ENCODE measurements at places on chromosomes 1 and 21.

GRCh38 chr1:222079566-222079965 lies 337.7 kb upstream of the DUSP10 start:
- no peak for DNase-seq

DNA sequence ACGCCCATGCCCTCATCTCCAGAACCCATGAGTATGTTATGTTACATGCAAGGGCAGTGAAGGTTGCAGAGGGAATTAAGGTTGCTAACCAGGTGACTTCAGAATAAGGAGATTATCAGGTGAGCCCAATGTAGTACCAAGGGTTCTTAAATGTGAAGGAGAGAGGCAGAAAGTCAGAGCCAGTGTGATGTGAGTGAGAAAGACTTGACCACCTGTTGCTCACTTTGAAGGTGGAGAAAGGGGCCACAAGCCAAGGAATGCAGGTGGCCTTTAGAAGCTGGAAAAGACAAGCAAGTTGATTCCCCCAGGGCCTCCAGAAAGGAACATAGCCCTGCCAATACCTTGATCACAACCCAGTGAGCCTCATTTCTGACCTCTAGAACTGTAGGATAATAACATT lies 84.7 kb upstream of the CLDN14 start:
- no peak for DNase-seq

GRCh38 chr1:181803421-181803820 lies 258.1 kb downstream of the ZNF648 start:
- DNase-seq, result no peak

DNA sequence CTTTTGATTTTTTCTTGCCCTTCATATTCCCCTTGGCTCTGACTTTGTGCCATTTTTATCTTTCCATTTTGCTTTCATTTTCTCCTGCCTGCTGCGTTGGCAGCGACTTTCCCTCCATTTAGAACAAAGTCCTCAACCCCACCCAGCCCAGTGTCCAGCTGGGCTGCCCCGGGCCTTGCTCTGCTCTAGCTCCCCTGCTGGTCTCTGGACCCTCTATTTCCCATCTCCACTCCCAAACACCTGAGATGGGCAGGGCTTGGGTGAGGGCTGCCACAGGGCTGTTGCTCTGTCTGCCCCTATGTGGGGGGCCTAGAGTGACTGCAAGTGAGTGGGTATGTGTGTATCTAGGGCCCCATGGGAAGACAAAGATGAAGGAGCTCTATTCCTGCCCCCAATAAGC lies 7.3 kb upstream of the ADAM15 start:
- DNase-seq, result no peak

GRCh38 chr1:177729646-177730045 lies 240.2 kb downstream of the SEC16B start:
- no peak for DNase-seq

GRCh38 chr1:239805851-239806772 lies 285.6 kb upstream of the FMN2 start:
- no peak for DNase-seq

DNA sequence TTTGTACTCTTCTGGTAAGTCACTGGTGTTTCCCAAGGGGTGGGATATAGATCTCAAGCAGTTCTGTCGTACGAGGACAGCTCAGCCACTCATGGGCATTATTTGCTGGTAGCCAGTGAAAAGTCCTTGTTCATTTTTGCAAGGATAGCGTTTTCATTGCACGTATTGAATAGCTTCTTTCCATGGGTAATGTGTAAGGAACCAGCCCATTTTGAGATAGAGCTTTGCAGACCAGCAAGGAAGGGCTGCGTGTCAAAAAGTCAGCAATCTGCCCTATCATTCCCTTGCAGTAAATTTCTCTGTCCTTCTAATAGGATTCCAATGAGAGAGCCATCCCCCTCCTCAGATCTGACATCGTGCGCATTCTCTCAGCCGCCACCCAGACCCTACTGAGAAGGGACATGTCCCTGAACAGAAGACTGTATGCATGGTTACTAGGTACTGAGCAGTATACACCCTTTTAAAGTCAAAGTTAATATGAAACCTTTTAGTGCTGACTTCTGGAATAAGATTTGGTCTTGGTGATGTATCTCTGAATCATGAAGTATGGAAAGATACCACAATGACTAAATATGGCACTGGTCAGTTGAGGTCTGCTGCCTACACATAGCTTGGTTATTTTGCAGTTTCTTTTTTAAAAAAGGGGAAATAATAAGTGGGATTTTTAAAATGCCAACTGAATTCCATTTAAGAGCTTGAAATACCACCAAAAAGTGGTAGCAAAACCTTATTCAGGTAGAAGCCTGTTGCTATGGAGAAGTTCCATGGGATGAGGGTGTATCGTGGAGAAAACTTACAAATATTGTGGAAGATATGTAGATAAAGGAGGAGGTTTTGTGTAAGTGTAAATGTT lies 55.3 kb downstream of the DOP1B start:
- DNase-seq, result no peak

- DNase-seq, result no peak
Measured at GRCh38 chr1:198245379-198245778, 88.6 kb downstream of the NEK7 start.

- peak; percentile 7 for DNase-seq
Measured at GRCh38 chr1:110554871-110555801, 36.2 kb upstream of the KCNA10 start.

DNA sequence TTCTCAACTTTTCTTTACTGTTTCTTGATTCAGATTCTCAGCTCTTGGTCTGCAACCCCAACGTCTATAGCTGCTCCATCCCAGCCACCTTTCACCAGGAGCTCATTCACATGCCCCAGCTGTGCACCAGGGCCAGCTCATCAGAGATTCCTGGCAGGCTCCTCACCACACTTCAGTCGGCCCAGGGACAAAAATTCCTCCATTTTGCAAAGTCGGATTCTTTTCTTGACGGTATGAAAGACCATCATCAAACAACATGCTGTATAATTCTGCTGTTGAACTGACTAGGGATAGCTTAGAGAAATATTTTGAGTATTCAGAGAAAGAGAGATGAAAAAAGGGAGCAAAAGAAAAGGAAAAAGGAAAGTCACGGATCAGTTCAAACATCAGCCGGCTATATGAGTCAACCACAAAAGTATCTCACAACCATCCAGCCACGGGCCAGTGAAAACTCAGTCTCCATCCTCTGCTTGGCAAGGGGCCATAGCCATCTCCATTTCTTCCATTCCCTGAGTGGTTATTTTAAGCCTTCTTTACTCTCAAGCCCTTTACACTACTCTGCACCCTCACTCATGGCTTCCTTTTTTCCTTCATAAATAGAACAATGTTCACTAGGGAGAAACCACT lies 14.1 kb downstream of the DNASE2B start:
- DNase-seq, result no peak

GRCh38 chr1:218467101-218468072 lies 122.3 kb downstream of the TGFB2 start:
- DNase-seq, result no peak

- DNase-seq, result peak; percentile 46
Measured at GRCh38 chr1:112251766-112252506, 144.1 kb upstream of the CTTNBP2NL start.

DNA sequence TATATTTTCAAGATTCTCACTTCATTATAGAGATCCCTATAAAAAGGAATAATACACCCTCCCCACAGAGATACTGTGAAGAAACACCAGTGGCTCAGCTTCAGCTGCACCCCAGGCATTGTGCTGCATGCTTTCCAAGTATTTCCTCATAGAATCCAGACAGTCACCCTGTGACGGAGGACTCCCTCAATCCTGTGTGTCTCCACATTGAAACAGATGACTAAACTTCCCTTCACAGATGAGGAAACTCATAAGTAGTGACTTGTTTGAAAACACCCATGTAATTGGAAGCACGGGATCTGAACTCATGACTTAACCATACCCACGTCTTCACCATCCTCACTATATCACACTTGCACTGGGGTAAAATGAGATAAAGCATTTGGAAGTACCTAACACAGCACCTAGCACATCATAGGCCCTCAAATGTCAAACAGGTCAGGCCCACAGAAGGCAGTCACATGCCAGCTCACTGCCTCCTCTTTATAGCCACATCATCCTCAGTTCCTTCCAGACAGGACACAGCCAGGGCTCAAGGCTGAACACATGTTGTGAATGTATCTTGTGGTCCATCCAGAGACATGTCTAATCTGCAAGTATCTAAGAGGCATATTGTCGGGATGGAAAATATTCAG lies 55.2 kb downstream of the GPR161 start:
- DNase-seq, result no peak

- DNase-seq, result no peak
Measured at GRCh38 chr1:119632103-119632490, 16.0 kb downstream of the ZNF697 start.

GRCh38 chr1:155250246-155250632 lies 5.0 kb downstream of the ENTREP3 start:
- no peak for DNase-seq

DNA sequence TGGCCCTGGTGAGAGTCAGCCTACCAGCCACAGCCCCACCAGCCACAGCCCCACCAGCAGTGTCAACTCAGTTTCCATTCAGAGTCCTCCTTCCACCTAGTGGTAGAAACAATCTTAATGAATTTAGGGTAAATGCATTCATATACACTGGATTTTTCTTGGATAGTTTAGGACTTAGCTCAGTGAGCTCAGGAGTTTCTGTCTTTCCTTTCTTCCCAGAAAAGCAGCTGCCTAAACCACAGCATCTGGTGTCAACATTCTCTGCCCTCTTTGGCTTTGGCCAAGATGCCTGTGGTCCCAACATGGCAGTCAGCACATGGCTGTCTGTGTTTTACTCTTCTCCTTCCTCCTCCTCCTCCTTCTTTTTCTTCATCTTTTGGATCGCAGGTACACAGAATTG lies 94.0 kb downstream of the CLIC6 start:
- no peak for DNase-seq

GRCh38 chr1:169326261-169326955 lies 41.2 kb downstream of the NME7 start:
- DNase-seq, result peak; percentile 4

DNA sequence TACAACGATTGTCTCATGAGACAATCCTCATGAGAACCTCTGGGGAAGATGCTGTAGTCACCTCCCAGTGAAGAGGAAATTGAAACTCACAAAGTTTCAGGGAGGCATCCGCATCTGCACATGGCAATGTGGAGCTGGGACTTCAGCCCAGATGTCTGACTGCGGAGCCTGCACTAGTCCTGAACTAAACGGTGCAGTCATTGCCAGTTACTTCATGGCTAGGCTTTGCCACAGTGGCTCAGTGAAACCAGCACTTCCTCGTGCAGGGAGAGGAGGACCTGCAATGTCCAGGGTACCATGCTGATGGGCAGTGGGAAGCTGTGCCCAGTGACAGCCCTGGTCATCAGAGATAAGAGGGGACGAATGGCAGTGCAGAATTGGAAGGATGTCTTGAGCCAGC lies 40.7 kb upstream of the ETS2 start:
- DNase-seq, result no peak

DNA sequence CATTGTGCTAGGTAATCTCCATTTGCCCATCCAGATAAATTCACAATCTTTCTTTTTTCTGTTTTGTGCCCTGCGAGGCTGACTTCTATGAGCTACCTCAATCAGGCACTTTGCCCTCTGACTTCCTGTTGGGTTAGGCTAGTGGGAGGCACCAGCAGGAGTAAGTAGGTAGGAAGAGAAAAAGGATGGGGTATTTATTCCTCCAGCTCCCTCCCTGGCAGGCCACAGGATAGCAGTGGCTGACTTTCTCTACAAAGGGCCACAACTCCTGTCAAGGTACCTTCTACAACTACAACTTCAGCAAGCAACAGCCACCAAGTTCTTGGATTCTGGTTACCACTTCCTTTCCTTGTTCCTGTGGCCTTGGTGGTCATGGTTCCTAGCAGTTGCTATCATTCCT lies 18.8 kb upstream of the GORAB start:
- peak; percentile 4 for DNase-seq

DNA sequence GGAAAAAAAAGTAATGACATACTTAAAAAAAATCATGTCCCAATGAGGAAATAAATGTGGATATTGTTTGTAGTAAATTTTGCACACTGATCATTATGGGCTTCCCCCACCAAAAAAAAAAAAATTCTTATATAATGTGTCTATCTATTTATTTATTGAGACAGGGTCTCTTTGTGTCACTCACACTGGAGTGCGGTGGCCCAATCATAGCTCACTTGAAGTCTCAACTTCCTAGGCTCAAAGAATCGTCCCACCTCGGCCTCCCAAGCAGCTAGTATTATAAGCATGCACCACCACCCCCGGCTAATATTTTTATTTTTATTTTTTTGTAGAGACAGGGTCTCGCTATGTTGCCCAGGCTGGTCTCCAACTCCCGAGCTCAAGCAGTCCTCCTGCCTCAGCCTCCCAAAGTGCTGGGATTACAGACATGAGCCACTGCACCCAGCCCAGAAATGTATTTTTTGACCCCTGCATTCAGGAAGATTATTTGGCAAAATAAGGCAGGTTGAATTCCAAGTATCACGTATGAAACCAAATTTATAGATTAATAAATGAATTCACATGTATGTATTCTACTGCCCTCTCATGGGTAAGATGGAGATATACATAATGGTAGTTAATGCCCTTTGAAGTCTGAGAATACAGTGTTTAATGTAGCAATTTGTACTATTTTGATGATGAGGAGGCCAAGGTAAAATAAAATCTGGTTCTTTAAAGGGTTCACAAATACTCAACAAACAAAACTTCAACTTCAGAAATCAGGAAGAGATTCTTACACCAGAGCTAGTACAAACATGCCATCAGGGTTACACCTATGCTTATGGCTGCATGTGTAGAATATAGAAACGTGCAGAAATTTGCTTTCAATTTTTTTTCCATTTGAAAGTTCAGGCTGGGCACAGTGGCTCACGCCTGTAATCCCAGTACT lies 1.4 kb upstream of the DENND2C start:
- DNase-seq, result peak; percentile 10

DNA sequence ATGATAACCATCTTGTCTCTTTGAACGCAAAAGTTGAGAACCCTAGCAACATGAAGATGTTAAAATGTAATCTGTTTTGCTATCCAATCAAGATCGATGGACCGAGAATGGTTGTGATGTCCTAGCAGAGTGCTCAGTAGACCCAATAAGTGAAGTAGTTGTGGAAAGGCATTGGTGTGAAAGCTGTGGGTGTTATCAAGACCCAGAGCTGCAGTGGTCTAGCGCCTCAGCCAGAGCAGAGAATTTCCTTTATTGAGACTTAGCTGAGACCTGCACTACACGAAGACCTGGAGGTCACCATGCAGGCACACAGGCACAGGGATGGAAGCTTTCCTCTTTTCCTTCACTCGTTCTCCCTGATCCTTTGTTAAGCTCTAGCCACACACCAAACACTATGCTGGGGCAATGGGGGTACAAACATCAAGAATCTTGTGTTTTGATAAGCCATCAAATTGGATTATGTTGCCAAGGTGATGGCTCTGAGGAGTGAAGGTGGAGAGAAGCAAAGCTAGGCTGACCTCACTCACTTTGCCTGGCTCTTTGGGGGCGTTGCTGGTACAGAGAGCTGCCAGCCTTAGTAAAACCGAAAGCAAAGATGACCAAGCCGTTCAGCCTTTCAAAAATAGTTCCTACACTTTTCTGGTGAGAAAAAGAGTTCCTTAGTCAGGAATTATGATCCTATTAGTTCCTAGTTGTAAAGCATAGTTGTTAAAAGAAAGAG lies 24.1 kb downstream of the METTL13 start:
- no peak for DNase-seq

GRCh38 chr1:209380420-209380819 lies 203.1 kb upstream of the CAMK1G start:
- no peak for DNase-seq

Data from A549 (cell line).